ENCODE measurements at places on chromosomes 12 and 14.

GRCh38 chr14:24443053-24443665, 583 bp upstream of the SDR39U1 start:
- DNase-seq = no peak

DNA sequence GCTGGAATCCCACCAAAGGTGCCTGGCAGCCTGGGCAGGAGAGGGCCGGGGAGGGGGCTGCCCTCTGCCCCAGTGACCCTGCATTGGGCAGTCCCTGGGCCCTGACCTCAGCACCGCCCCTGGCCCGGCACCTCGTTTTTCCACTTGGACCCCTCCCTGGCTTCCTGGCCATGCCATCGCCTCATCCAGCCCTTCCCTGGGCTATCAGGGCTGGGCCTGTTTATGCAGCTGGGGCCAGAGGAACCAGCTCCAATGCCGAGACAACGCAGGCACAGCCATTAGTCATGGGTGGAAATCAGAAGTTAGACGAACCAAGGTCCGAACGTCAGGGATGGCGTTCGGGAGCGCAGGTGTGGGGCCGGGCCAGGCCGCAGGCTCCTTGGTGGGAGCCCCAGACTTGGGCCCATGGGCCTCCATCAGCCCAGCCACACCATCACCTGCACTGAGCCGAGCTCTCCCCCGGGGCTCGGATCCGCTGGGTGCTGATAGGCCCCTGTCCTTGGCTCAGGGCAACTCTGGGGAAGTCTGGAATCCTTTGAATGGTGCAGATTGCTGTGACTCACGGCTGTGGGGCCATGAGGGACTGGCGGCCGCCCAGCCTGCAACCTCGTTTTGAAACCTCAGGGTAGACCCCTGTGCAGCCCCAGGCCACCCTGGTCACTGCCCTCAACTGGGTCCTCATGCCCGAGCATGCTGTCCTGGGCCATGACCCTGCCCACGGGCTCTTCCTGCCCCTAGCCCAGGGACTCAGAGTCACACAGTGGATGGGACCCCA, 169.4 kb downstream of the KIF26A start:
- DNase-seq = no peak

- DNase-seq = no peak
Measured at GRCh38 chr14:38941488-38941887, 161.5 kb downstream of the SEC23A start.

GRCh38 chr12:78759367-78759766, 105.2 kb upstream of the SYT1 start:
- no peak for DNase-seq

DNA sequence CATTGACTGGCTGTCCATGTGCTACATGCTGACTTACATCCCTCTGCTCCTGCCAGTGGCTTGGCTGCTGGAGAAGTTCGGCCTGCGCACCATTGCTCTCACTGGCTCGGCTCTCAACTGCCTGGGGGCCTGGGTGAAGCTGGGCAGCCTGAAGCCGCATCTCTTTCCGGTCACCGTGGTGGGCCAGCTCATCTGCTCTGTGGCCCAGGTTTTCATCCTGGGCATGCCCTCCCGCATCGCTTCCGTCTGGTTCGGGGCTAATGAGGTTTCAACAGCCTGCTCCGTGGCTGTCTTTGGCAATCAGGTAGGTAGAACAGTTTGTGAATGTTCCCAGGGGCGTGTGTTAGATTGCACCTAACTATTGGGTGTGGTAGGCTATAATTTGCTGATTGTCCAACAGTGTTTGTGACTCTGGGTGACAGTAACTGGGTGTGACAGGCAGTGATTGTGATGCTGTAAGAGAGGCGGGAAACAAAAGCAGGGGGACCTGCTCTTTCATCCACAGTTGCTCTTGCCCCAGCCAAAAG, 981 bp downstream of the FLVCR2 start:
- no peak for DNase-seq

All from common myeloid progenitor, CD34-positive (primary cell).